ENCODE measurements at places on chromosomes 6 and 20.

DNA sequence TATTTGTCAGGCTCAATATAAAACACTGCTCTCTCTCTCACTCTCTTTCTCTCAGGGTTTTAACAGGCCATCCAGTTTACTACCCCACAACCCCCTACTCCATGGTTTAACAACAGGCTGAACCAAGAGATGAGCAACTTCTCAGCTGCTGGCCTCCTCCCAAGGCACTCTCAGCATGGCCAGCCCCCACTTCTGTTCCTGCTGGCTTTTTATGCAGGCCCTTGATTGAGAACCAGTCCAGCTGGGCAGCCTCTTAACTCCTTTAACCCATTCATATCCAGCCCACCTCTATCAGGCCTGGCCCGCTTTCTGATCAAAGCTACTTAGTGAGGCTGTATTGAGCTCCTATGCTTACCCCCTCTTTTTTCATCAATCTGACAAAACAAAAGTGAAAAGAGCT lies 346.8 kb upstream of the POU3F2 start:
- no peak for DNase-seq

DNA sequence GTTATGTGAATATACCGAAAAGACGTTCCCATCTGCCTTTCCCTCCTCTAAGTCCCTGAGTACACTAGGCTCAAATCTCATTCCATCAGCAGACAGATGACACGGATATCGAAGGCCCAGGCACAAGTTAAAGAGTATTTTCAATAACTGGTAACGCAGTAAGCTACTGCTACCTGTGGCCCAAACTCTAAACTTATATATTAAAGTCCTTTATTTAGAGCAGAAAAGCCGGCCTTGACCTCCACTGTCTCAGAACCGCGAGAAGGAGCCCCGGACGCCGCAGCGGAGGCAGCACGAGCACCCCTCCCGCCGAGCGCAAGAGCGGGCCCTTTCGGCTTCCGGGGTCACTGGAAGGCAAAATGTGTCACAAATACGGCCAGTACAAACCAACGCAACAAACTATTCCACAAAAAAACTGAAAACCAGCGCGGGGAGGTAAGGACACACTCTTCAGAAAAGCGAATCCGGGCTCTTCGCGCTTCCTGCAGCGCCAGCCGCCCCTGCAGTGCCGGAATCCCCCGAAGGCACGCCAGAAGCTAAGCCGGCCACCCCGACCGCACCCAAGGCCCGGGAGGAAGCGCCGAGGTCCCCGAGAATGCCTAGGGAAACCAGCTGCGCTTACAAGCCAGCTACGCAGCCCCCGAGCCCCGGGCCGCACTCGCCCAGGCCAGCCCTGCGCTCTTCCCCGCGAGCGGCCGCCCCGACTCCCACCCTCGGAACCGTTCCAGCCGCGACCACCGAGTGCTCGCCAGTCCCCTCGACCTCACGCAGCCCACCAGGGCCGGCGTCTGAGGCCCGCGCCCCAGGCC lies 681 bp downstream of the DIDO1 start:
- no peak for DNase-seq

GRCh38 chr20:7375905-7376304 lies 564.4 kb downstream of the HAO1 start:
- DNase-seq, result no peak

DNA sequence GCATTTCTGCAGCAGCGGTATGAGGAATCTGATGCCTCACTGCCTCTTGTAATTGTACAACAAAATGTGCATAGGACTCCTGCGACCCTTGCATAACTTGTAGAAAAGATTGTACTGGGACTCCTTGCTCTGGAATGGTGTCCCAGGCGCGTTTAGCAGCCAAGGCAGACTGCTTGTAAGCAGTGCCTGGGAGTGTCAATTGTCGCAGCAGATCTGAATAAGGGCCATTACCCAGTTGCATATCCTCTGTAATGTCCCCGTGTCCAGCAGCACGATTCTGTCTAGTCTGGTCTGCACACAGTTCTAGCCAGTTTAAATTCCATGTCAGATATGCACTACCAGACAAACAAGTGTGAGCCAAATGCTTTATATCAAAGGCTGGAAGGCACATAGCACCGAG lies 70.7 kb upstream of the BTN3A2 start:
- DNase-seq, result no peak

GRCh38 chr20:63194007-63194796 lies 21.7 kb downstream of the YTHDF1 start:
- DNase-seq, result no peak

GRCh38 chr20:9550871-9551270 lies 36.5 kb downstream of the LAMP5 start:
- DNase-seq, result no peak
